ENCODE measurements at places on chromosomes 3 and 15.
A peak's percentile ranks its signal among the peaks of the same experiment; 100 is the strongest.

DNA sequence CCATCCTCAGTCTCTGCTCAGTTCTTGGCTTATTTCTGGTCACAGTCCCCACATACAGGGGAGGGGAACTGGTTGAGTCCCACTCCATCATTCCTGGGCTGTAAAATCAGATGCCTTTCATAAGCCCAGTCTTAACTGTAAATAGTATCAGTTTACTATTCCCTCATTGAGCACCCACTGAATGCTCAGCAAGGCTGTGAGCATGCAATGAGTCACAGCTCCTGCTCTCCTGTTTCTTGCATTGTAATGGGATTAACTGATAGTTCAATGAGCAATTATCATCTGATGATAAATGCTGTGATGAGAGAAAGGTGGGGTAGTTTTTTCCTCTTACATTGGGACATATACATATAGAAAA is 113.6 kb upstream of the TPM1 start:
- no peak for DNase-seq

DNA sequence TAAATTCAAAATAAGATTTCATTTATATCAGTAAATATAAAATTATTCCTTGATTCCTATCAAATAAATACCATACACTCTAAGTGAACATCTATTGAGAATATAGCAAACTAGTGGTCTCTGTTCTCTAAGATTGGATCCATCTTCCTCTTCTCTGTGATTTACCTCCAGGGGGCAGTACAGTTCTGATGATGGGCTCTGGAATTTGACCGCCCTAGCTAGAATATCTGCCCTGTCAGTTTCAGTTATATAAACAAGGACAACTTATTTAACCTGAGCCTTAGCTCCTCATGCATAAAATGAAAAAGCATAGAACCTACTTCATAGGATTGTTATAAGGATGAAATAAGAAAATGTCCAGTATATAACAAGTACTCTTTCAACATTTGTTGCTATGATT is 171.1 kb upstream of the CCDC54 start:
- DNase-seq = peak; percentile 58

DNA sequence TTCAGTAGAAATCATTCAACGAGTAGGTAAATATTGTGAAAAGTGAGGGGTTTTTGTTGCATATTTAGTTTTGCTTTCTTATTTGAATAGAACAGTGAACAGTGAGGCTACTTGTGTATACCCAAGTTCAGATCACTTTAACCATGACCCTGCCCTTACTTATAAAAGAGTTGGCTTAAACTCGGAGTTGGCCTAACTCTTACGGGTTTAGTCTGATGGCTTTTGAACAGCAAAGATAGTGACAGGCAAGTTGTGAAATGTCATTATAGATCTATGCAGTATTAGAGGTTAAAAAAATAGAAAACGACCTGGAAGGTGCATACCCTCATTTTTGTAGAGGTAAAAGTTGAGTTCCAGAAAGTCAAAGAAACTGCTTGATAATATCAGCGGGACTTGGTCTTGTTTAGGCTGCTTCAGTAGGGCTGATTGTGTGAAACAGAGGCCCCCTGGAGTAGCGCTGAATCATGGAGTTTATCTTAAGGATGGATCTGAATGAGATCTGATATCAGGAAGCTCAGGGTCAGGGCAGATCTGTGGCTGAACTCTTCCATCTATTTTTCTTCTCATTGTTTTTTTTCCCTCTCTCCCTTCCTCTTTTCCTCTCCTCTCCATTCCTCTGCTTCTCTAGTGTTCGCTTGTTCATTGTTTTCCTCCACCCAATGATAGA is 359.8 kb downstream of the LPP start:
- no peak for DNase-seq

GRCh38 chr3:141129049-141129448 is 77.9 kb downstream of the SPSB4 start:
- no peak for DNase-seq

DNA sequence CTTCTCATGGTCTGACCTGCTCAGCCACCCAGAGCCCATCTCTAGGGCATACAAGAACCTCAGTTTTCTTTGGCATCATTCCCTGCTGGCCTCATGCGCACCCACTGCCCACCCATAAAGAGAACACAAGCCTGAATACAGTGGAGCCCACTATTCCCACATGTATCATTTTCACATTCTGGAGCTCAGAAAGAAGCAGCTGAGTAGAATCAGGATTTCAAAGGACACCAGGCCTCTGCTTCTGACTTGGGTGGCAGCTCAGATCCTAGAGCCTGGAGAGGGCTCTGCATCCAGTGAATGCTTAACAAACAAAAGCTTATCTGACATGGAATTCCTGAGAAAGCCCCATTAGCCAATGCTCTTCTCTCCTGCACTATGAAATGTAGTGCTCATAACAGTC is 34.7 kb downstream of the RBP2 start:
- no peak for DNase-seq

- DNase-seq = no peak
Observed at GRCh38 chr15:66843581-66843980, 141.5 kb downstream of the SMAD6 start.

- DNase-seq = no peak
Observed at GRCh38 chr15:100204211-100204610, 137.6 kb downstream of the ADAMTS17 start.

GRCh38 chr3:125643172-125643571 is 47.9 kb upstream of the OSBPL11 start:
- DNase-seq = no peak

- DNase-seq = no peak
Observed at GRCh38 chr3:141262308-141262705, 30.7 kb downstream of the PXYLP1 start.

DNA sequence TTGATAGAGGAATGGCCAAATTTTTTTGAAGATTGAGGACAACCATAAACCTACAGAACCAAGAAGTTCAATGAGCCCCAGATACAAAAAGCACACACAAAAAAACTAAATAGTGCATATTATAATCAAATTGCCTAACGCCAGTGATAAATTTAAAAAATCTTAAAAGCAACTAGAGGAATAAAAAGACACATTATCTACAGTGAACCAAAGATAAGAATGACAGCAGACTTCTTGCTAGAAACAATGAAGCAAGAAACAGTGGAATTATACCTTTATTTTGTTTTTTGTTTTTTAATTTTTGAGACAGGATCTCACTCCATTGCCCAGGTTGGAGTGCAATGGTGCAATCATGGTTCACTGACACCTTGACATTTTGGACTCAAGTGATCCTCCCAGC is 9.9 kb upstream of the SAMD7 start:
- no peak for DNase-seq

Measured in HT-29 (cell line).